Right atrium auricular region (tissue), 2 donors: ENCODE measurements at places on chromosomes 11 and 22. TPM values are rescaled to one million over a fixed set of nuclear protein-coding genes. Genes with fewer than 3 reads are reported as not detected.

- no peak overlapping the region for H3K27ac ChIP-seq
- no peaks in the 10 kb centered on the region for H3K27me3 ChIP-seq
- DNase-seq: no peak
Observed at GRCh38 chr11:16902781-16903378, 111.3 kb downstream of the PLEKHA7 start.

DNA sequence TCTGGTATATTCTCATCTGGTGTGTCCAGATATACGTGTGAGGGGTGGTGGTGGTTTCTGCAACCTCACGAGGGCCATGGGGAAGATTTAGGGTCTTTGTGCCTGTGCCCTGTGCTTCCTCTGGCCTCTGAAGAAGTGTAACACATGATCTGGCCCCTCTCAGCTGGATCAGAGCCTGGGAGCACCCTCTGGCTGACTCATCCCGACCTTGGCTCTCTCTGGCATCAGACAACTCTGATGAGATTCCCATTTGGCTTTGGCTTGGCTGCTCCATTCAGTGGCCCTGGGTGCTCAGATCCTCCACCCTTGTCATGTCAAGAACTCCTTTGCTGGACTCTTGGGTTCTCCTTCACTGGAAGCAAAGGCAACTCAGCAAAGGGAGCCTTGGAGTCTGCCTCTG lies 45.2 kb downstream of the RASSF10 start:
- no peak for DNase-seq
- no peaks in the 10 kb centered on the region for H3K36me3 ChIP-seq
- H3K27ac ChIP-seq: no peak overlapping the region
- H3K4me3 ChIP-seq: no peak overlapping the region
- H3K4me1 ChIP-seq: no peaks in the 10 kb centered on the region

DNA sequence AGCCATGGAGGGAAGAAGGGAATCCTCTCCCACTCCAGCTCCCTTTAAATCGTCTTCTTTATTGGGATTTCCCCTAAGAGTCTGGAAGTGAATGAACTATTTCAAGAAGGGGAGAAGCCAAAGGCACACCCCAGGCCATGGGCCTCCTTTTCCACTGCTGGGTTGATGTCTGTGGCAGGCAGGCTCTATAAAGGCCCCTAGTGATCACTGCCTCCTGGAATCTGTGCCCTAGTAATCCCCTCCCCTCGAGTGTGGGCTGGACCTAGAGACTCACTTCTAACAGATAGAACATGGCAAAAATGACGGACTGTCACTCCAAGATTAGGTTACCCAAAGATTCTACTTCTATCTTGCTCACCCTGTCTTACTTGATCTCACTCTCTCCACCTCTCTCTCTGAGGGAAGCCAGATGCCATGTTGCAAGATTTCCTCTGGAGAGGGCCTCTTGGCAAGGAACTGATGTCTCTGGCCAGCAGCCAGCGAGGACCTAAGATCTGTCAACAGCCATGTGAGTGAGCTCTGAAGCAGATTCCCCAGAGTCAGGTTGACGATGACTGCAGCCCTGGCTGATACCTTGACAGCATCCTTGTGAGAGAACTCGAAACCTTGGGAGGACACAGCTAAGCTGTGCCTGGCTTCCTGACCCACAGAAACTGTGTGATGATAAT lies 444.8 kb downstream of the SOX6 start:
- no peaks in the 10 kb centered on the region for H3K36me3 ChIP-seq
- no peaks in the 10 kb centered on the region for H3K4me1 ChIP-seq
- peak; percentile 76 for DNase-seq
- no peaks in the 10 kb centered on the region for H3K27me3 ChIP-seq
- H3K27ac ChIP-seq: peak overlapping the region; percentile 74

DNA sequence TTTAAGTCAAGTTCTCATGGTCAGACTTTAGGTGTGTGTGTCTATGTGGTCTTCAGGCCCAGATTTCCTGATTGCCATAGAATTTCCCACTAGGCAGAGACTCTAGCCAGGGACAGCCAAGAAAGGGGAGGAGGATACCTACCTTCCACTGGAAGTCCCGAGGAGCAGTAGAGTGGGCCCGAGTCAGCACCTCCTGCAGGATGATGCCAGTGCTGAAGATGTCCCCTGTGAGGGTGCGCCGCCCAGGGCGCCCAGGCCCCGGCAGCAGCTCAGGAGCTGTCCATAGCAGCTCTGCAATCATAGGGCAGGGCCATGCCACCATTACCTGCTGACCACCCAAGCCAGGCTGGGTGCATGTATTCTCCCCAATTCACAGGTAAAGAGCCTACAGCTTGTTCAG lies 41.6 kb upstream of the LRRC32 start:
- H3K27ac ChIP-seq: no peak overlapping the region
- no peaks in the 10 kb centered on the region for H3K4me1 ChIP-seq
- no peaks in the 10 kb centered on the region for H3K36me3 ChIP-seq
- H3K27me3 ChIP-seq: no peaks in the 10 kb centered on the region
- no peak for DNase-seq

DNA sequence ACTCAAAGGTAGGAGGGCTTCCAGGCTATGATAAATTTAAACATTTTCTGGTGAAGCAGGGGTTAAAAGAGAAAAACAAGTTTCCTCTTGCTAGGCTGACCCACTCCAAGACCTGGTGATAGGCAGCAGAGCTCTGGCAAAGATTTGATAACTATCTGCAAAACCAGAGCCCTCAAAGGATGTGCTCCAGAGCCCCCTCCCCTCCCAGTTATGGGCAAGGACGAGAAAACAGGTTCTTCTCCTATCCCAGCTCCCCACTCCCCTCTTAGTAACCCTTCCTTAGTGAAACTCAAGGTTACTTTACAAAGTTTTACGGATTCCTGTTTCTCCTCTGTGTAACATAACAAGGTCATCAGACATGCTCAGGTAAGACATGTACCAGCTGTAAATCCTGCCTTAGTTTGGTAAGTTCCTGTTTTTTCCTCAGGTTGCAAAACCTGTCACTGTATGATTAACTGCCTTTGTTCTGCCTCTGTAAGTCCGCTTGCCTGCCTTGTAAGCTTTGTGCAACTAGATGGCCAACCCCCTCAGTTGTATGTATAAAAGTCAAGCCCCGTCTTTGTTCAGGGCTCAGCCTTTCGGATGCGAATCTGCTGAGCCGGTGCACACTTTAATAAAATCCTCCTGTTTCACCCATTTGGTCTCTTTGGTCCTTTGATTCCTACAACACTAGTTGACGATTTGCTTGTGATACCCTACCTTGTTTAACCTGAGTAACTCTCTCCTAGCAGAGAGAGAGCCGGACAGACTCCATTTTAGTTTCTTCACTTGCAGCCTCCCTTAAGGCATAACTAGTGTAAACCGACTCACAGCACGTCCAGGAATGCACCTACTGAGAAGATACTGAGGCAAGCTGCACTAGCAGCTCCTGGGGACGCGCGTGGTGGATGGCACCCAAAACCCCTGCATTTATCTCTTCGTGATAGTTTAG lies 13.9 kb downstream of the APOBEC3H start:
- H3K27ac ChIP-seq: no peak overlapping the region
- H3K36me3 ChIP-seq: no peaks in the 10 kb centered on the region
- no peaks in the 10 kb centered on the region for H3K4me1 ChIP-seq
- H3K27me3 ChIP-seq: no peaks in the 10 kb centered on the region
- no peak overlapping the region for H3K4me3 ChIP-seq

- no peaks in the 10 kb centered on the region for H3K27me3 ChIP-seq
- H3K27ac ChIP-seq: no peak overlapping the region
- no peaks in the 10 kb centered on the region for H3K36me3 ChIP-seq
- no peaks in the 10 kb centered on the region for H3K4me1 ChIP-seq
Observed at GRCh38 chr11:126704096-126704495, 296.5 kb downstream of the KIRREL3 start.

DNA sequence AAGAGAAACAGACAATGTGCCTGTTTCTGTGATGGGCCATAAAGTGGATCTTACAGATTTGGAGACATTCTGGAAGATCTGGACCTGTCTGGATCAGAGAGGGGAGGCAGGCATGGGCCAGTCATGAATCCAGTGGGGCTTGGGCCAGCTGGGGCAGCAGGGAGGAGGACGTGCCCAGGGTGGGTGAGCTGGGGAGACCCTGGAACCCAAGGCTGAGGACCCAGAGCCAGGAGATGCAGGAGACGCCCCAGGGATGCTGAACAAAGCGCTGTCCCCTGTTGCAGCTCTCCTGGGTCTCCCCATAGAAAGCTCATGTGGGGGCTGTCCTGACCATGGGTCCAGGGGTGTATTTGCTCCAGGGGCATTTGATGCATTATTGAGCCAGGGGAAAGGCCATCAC lies 1.5 kb upstream of the APOBEC3A start:
- H3K36me3 ChIP-seq: no peaks in the 10 kb centered on the region
- no peak for DNase-seq
- no peak overlapping the region for H3K27ac ChIP-seq
- no peaks in the 10 kb centered on the region for H3K27me3 ChIP-seq
- no peak overlapping the region for H3K4me3 ChIP-seq
- no peaks in the 10 kb centered on the region for H3K4me1 ChIP-seq

DNA sequence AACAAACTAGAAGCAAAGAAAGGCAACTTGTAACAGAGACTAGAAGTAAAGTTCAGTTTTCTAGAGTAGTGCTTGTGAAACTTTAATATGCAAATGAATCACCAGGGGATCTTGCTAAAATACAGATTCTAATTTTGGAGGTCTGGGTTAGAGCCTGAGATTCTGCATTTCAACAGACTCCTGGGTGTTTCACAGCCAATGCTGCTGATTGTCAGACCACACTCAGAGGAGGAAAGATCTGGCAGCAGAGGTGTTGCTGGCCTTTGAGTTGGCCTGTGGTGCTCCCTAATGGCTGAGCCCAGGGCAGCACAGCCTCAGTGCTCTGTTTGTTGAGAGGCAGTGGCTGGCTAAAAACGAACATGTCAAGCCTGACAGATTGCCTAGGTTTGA lies 5.4 kb downstream of the CRY2 start:
- no peak overlapping the region for H3K4me3 ChIP-seq
- H3K4me1 ChIP-seq: peaks cover 97% of the 10 kb centered on the region
- H3K27me3 ChIP-seq: no peaks in the 10 kb centered on the region
- DNase-seq: no peak
- peak overlapping the region; percentile 88 for H3K27ac ChIP-seq

The MS4A15 gene
- not detected for total RNA-seq

- no peak for DNase-seq
- no peaks in the 10 kb centered on the region for H3K4me1 ChIP-seq
- no peak overlapping the region for H3K4me3 ChIP-seq
- H3K27me3 ChIP-seq: no peaks in the 10 kb centered on the region
- H3K36me3 ChIP-seq: no peaks in the 10 kb centered on the region
Observed at GRCh38 chr22:35561796-35562526, 21.3 kb downstream of the RASD2 start.

The TMEM191C gene
- total RNA-seq: 1.3 TPM

DNA sequence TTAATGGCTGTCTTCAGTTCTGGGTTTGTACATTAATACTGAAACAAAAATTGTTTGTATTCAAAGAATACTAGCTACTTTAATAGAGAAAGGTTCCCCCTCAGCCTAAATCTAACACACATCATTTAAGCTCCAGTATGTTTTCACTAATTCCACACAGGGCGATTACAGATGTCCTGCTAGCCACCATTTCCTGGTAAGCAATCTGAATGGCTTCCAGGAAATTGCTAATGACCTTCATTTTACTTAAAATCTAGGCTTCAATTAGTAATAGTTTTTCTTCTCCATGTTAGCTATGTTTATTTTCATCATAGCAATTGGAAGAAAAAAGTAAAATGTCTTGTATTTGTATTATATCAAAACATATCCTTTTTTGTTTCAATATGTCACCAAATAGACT lies 132.8 kb downstream of the SOX6 start:
- no peaks in the 10 kb centered on the region for H3K27me3 ChIP-seq
- no peak overlapping the region for H3K27ac ChIP-seq
- H3K4me3 ChIP-seq: no peak overlapping the region
- no peaks in the 10 kb centered on the region for H3K4me1 ChIP-seq
- H3K36me3 ChIP-seq: no peaks in the 10 kb centered on the region
- DNase-seq: no peak

DNA sequence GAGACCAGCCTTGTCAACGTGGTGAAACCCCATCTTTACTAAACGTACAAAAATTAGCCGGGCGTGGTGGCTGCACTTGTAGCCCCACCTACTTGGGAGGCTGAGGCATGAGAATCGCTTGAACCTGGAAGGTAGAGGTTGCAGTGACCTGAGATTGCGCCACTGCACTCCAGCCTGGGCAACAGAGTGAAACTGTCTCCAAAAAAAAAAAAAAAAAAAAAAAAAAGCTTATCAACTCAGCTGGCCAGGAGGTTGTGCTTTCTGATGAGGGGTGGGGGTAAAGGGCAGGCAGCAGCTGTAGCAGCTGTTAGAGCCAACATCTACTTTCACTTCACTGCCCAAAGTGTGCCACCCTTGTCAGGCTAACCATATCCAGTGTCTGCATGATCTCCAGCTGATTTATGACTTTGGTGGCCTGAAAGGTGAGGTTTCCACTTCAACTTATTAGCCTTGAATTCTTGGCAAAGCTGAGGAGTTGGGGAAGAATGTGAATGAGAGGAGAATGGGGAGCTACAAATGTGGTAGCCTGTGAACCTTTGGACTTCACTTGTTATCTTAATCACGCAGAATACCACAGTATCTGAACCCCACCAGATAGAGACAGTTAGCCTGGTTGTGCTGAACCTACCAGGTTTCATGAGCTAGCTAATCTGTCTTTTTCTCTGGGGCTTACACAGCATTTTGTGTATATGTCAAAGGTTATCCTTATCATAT lies 19.6 kb downstream of the RNF121 start:
- no peak overlapping the region for H3K27ac ChIP-seq
- H3K4me3 ChIP-seq: no peak overlapping the region
- H3K36me3 ChIP-seq: no peaks in the 10 kb centered on the region
- H3K27me3 ChIP-seq: no peaks in the 10 kb centered on the region
- H3K4me1 ChIP-seq: no peaks in the 10 kb centered on the region

The CASP5 gene
- not detected for total RNA-seq

- H3K4me1 ChIP-seq: no peaks in the 10 kb centered on the region
- DNase-seq: no peak
- no peak overlapping the region for H3K4me3 ChIP-seq
- peaks cover 10% of the 10 kb centered on the region for H3K36me3 ChIP-seq
- H3K27me3 ChIP-seq: no peaks in the 10 kb centered on the region
Observed at GRCh38 chr22:26689513-26690301, 32.3 kb downstream of the MIAT start.

DNA sequence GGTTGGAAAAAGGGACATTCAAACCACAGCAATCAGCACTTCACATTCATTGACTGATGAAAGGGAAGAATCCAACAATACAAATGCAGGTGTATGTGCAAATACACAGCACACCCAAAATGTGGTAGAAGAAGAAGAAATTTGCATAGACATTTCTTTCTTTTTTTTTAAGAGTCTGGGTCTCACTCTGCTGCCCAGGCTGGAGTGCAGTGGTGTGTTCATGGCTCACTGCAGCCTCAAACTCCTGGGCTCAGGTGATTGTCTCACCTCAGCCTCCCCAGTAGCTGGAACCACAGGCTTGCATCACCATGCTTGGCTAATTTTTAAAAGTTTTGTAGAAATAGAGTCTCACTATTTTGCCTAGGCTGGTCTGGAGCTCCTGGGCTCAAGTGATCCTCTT lies 21.9 kb downstream of the CARS1 start:
- peaks cover 44% of the 10 kb centered on the region for H3K36me3 ChIP-seq
- DNase-seq: no peak
- H3K4me1 ChIP-seq: peaks cover 12% of the 10 kb centered on the region
- H3K27me3 ChIP-seq: no peaks in the 10 kb centered on the region

GRCh38 chr11:77882396-77882795 lies 61.5 kb downstream of the AAMDC start:
- DNase-seq: no peak

GRCh38 chr11:61413496-61413895 lies 16.3 kb downstream of the CPSF7 start:
- peaks cover 17% of the 10 kb centered on the region for H3K4me1 ChIP-seq
- no peak for DNase-seq
- H3K36me3 ChIP-seq: peaks cover 97% of the 10 kb centered on the region
- H3K27ac ChIP-seq: no peak overlapping the region
- H3K27me3 ChIP-seq: no peaks in the 10 kb centered on the region
